ENCODE measurements at places on chromosomes 6 and 20.
A peak's percentile ranks its signal among the peaks of the same experiment; 100 is the strongest.

GRCh38 chr6:43780293-43780692 is 10.3 kb downstream of the VEGFA start:
- DNase-seq = no peak

DNA sequence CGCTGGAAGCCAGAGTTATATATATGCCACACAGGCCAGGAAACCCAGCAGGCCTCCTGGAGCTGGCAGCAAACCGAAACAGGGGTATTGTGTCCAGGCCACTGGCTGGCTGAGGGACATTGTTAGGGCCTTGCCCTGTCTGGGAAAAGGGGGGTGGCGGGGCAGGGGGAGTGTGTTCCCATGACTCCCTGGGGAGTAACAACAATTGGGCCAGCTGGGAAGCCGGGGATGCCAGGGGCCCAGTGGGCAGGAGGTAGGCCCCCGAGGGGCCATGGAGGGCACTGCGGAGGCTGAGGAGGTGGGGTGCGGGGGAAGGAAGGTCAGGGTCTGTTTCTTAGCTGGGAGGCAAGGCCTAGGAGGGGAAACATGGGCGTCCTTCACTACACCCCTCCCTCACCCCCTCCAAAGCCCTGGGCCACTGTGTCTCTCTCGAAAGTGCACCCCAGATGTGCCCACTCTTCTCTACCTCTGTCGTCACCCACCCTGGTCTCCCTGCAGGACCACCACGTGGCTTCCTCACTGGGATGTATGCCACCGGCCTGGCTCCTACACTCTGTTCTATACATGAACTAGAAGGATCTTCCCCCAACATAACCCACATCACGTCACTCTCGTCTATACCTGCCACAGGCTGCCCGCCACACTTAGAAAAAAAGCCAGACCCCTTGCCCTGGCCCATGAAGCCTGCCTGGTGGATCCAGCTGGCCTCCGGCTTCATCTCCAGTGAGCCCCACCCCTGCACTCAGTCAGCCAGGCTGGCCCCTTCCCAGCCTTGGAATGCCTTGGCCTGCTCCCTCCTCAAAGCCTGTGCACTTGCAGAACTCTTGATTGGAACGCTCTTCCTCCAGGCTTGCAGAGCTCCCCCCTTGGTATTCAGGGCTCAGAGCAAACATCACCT is 7.8 kb upstream of the E2F1 start:
- DNase-seq = no peak

GRCh38 chr6:105880030-105880492 is 206.1 kb upstream of the PRDM1 start:
- peak; percentile 69 for DNase-seq

- DNase-seq = no peak
Measured at GRCh38 chr6:3726421-3726820, 25.1 kb downstream of the PXDC1 start.

- no peak for DNase-seq
Measured at GRCh38 chr6:37005827-37006567, 542 bp downstream of the FGD2 start.

DNA sequence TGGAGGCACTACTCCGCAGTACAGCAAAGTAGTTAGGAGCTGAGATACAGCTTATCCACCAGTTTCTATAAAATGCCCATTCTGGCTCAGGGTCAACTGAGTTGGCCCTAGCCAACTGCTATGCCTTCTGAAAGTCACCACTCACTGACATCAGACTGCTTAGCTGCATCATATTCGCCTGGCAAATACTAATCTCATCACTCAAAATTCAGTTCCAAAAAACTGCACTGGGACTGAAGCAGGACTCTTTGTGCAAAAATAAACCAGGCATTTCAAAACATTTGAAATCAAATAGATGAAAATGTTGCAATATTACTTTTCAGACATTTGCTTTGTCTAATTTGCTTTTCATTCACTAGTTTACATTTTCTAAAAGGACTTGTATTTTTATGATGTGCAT is 230.0 kb downstream of the ALDH8A1 start:
- DNase-seq = no peak

DNA sequence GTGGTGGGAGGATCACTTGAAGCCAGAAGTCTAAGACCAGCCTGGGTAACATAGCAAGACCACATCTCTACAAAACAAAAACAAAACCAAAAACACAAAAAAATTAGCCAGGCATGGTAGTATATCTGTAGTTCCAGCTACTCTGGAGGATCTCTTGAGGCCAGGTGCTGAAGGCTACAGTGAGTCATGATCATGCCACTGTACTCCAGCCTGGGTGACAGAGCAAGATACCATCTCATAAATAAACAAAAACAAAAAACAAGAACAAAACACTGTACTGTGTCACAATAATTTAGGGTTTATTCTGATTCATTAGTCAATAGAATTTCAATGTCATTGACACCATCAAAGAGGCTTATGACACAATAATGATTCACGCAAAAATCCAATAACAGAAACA is 1121.7 kb upstream of the MAP3K7 start:
- no peak for DNase-seq

- no peak for DNase-seq
Measured at GRCh38 chr20:57266291-57267157, at the start of gene BMP7. Gene BMP7, minus strand, starts transcription at chr20:57266641. Its CDS starts 519 bp downstream, at chr20:57266122.

- DNase-seq = no peak
Measured at GRCh38 chr6:22821664-22822320, 252.4 kb downstream of the HDGFL1 start.

DNA sequence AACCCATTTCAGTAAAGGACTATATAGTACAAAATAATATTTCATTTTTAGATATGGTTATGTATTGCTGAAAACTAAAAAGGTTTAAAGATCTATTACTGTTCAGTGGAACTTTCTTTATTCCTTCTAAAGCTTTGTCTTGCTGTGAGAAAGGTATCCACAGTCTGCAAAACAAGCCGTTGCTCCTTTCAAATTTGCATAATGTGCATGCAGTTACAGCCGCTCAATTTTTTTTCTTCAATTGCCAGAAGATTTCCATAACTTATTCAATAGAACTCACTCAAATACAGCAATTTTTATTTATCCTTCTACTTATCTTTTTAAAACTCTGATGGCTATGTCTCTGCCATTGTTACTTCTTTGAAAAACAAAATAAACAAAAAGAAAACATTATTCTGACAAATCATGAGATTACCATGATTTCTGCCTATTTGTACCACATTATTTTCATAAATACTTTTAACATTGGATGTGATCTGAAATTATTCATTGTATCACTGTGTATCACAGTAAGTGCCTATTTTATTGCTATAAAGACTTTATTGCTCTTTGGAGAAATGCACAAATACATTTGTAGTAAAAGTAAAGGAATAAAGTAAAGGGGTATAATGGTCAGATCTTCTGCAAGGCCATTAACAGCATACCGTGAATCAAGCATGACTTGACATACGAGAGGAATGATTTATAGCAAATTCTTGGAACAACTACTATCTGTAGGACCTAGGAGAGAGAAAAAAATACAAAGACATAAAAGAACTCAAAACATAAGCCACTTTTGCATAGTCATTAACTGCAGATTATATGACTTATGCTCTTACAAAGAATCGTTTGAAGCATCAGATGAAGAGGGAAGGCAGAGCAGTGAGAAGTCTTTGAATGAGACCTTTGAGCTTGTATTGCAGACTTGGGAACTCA is 29.6 kb upstream of the HBS1L start:
- DNase-seq = no peak

- DNase-seq = no peak
Measured at GRCh38 chr6:15313367-15313766, 67.5 kb downstream of the JARID2 start.

- no peak for DNase-seq
Measured at GRCh38 chr6:24019830-24020229, 106.2 kb upstream of the NRSN1 start.

GRCh38 chr20:17859002-17859615 is 109.5 kb downstream of the SNX5 start:
- DNase-seq = no peak

DNA sequence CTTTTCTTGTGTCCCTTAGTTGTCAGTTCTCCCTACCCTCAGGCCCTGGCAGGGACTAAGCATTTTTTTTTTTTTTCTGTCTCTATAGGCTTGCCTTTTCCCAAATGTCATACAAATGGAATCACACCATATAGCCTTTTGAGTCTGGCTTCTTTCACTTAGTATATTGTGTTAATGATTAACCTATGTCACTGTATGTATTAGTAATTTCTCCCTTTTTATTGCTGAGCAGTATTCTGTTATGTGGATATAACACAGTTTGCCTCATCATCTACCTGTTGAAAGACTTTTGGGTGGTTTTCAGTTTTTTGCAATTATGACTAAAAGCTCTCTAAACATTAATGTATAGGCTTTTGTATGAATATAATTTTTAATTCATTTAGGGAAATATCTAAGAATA is 16.0 kb upstream of the FBXO30 start:
- no peak for DNase-seq

DNA sequence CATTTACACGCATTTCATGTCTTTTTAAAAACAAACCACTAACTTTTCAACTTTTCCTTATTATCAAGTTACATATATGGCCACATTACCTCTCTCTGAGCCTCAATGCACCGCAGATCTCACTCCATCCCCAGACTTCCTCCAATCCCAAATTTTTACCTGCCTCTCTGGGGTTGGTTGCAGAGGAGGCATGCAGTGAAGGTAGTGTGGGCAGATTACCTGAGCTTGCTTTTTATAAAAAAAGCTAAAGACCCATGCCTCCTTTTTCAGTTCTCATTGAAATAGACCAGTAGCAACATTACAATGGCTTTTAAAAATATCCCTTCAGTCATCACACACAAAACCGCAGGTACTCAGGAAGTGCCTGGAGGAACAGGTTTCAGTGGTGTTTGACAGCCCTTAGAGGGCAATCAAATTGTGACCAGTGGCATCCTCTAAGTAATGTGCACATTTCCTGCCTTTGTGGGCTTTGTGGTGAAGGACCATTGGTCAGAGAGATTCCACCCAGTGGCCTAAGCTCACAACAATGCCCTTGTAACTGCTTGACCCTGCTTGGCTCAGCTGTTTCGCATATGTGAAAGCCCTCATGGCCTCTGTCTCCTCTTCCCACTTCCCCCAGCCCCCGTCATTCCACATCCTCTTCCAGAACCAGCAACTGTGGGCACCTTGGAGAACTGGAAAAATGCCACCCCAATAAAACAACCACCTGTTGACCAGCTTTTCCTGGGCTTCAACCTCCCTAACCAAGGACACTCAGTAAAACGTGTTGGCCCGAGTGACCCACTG is 30.2 kb upstream of the IL17A start:
- no peak for DNase-seq
